Mucosa of gallbladder (tissue), 1 donor: ENCODE measurements at places on chromosomes 5 and 9. TPM values are rescaled to one million over a fixed set of nuclear protein-coding genes. Genes with fewer than 3 reads are reported as not detected.

GRCh38 chr5:40160435-40160834, 519.3 kb upstream of the PTGER4 start:
- DNase-seq: no peak

GRCh38 chr9:124843456-124844034, 9.7 kb upstream of the WDR38 start:
- DNase-seq: no peak

- no peak for DNase-seq
Observed at GRCh38 chr5:124849774-124850173, 103.3 kb upstream of the ZNF608 start.

GRCh38 chr9:126724226-126724625, 80.6 kb upstream of the ZBTB43 start:
- no peak for DNase-seq

DNA sequence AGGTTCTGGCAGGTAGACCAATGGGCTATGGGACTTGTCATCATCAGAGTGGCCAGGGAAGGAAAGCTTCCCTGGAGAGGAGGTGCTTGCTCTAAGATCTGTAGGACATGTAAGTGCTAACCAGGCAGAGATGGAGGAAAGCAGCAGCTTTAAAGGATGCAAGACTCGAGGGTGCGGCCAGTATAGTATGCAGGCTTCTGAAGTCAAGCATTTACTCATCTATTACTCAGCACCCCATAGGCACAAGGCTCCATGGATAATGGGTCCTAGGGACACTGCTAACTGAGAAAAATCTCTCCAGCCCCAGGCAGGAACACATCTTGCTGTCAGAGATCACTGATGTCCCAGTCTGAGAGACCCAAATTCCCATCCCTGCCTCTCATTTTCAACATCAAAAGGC, 49.7 kb downstream of the WWC1 start:
- no peak for DNase-seq

DNA sequence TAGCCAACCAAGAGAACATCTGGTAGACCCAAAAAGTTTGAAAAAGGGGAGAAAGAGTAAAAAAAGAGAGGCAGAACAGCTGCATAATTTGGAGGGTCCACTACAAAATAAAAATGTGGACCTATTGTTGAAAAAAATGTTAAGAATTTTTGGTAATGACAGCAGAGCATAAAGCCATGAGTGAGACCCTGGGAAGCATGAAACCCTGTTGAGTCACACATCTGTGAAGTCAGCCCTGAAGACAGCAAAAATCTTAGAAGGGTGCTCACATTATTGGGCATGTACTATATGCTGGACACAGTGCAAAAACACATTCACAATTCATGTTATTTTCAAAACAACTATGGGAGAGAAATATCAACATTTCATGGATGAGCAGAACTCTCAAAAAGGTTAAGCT, 56.4 kb upstream of the LIFR start:
- DNase-seq: no peak

GRCh38 chr9:101648493-101648892, 53.7 kb upstream of the PPP3R2 start:
- DNase-seq: no peak

DNA sequence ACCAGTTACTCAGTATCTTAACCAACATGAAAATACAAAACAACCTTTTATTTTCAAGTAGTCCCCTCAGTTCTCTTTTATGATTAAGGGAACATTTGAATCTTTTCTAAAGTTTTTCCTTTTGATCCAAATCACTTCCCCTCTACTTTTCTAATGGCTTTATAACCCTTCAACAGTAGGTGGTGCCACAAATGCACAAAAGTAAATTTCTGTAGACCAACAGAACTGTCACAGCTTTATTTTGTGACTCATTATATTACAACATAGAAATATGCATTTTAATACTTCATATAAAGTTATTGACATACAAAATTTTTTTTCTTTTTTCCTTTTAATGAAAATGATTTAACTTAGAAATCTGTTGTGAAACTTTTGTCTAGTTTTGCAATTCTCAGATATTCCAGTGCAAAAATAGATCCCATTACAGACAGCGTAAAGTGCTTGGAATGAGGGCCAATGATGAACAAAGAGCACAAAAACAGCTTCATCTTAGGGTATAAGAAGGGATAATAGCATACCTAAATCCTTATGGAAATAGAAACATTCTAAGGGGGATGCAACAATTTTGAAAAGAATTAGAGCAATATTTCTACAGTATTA, 17.0 kb downstream of the NIPSNAP3B start:
- DNase-seq: no peak

Gene FAM174A
- 16.6 TPM for total RNA-seq
